ENCODE measurements at places on chromosomes 2 and 18. TPM values are rescaled to one million over a fixed set of nuclear protein-coding genes. Genes with fewer than 3 reads are reported as not detected.

G6PC2 gene
- total RNA-seq: not detected

VWC2L gene
- total RNA-seq: not detected

TEX261 gene
- 63.0 TPM for total RNA-seq

TIA1 gene
- 51.8 TPM for total RNA-seq

HSBP1L1 gene
- 20.1 TPM for total RNA-seq

MOCOS gene
- total RNA-seq: 11.4 TPM

LYG2 gene
- not detected for total RNA-seq

POTEJ gene
- 0.28 TPM for total RNA-seq

LIMS3 gene
- total RNA-seq: 2.4 TPM

FAM124B gene
- 1.4 TPM for total RNA-seq

IL36B gene
- not detected for total RNA-seq

DNAJC5G gene
- not detected for total RNA-seq

ZNF2 gene
- 2.1 TPM for total RNA-seq

GCG gene
- total RNA-seq: not detected
